ENCODE measurements at places on chromosomes 7 and 10. TPM values are rescaled to one million over a fixed set of nuclear protein-coding genes. Genes with fewer than 3 reads are reported as not detected.

DNA sequence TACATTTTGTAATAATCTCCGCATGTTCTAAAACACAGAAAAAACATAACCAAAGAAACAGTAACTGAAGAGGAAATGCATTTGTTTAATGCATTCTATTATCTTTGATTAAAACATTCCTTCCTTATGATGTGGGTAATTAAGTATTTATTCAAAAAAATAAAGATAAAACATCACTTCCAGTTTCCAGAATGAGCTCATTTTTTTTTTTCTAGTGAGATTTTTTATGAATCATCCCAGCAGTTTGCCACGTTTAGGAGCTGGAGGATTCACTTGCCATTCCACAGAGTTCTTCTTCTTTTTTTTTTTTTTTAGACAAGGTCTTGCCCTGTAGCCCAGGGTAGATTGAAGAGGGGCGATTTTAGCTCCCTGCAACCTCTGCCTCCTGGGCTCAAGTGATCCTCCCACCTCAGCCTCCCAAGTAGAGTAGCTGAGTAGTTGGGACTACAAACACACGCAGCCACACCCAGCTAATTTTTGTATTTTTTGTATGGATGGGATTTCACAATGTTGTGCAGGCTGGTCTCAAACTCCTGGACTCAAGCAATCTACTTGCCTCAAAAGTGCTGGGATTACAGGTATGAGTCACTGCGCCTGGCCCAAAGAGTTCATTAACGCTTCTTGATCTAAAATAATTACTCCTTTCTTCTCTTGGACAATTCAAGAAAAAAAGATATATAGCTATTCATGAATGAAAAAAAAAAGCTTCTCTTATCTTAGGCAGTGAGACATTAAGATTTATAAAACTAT, 177.3 kb downstream of the DKK1 start:
- DNase-seq = no peak

DNA sequence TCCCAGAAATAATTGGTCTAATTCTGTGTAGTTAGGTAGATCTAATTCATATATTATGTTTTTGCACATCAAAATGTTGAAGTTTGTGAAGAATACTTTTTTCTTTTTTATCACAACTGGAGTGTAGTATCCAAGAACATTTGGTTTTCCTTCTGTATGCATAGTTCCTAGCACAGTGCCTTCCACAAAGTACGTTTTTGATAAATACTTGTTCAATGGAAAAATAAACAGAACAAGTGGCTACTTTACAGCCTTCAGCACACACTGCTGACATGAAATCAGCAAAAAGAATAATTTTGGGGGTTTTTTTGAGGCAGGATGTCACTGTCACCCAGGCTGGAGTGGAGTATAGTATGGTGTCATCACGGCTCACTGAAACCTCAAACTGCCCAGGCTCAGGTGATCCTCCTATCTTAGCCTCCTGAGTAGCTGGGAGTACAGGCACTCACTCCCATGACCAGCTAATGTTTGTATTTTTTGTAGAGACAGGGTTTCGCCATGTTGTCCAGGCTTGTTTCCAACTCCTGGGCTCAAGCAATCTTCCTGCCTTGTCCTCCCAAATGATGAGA, 27.9 kb downstream of the TARP start:
- DNase-seq = no peak

DNA sequence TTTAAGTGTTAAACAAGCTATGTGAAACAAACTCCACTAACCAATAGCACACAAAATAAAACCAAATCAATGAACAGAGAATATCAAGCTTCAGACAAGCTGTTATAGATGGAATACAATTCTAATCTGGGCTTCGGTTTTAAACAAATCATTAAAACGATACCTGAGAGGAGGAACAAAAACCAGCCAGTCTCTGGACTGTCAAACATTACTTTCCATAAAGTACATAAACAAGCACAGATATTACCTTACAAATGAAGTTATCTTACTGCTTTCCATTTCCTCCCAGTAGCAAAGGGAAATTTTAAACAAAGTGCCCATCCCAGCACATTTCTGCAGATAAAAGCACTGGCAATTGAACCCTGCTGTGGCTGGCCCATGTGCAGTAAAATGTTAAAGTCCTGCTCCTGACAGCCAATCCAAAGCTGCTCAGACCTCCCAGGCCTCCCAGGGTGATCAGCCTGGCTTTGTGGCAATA, 128.0 kb downstream of the NRCAM start:
- DNase-seq = no peak

DNA sequence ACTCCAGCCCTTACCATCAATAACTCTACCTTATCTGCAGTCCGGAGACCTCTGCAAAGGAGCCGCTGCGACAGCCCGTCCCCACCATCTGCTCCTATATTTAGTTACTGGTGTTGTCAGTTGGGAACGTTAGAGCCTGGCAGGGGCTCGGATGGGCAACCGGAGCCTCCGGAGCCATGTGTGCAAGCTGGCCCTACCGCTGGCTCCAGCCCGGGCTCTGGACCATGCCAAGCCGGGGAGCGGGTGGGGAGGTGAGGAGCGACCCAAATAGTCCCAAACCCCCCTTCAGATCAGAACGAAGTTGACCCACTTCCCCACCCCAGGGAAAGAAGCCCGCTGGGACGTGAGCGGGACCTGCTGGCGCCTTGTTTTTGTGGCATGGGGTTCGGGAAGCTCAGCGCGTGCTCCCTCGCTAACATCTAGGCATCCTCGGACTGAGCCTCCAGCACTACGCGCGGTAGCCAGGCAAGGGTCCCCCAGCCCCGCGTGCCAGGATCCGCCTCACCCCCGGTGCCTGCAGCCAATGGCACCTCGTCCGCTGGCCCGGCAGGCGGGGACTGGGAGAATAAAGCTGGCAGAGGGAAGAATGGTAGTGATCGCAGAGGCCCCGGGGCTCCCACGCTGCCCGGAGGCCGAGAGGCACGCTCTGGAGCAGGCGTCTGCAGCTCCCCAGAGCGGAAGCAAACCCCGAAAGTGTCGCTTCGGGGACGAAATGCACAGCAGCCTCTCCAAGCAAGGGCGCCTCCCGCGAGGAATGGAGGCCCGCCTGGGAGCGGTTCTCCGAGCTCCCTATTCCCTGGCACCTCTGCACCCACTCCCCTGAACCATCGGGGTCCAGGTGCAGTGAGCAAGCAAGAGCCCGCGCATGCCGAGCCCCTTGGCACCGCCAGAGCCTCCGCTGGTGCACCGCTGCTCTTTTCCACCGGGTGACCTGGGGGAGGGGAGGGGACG, 679 bp downstream of the LRRC20 start:
- peak; percentile 51 for DNase-seq

- no peak for DNase-seq
These were observed 75.7 kb upstream of the EFCAB10 start for GRCh38 chr7:105656922-105657521.

- DNase-seq = no peak
These were observed 21.2 kb downstream of the CYP17A1 start for GRCh38 chr10:102815790-102816549.

DNA sequence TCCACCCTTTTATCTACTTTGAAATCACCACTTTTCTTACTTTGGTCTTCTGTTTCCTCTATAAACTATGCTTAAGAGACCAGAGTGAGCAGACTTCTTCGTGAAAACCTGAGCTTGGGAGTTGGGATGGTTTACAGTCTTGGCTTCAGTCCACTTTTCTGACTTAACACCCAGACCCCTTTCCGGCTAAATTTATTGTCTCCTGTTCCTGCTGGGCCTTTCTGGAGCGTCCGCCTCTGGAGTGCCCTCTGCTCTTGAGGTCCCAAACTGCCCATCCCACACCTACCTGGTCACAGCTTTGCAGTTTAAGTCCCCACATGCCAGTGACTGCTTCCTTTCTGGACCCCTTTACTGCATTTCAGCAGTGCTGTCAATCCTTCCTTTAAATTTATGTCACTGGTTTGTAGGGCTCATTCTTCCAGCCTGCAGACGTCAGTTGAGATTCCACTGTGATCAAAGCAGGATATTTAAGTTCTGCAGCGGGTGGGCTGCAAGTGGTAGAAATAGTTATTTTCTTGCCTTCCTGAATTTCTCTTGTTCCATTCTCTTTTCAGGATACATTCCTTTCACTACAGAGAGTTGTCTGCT, 80.3 kb downstream of the KAT6B start:
- DNase-seq = peak; percentile 52

Gene ITGA8
- polyA plus RNA-seq = 39.0 TPM
